D341Med (cell line): ENCODE measurements at places on chromosomes 7 and 10.

DNA sequence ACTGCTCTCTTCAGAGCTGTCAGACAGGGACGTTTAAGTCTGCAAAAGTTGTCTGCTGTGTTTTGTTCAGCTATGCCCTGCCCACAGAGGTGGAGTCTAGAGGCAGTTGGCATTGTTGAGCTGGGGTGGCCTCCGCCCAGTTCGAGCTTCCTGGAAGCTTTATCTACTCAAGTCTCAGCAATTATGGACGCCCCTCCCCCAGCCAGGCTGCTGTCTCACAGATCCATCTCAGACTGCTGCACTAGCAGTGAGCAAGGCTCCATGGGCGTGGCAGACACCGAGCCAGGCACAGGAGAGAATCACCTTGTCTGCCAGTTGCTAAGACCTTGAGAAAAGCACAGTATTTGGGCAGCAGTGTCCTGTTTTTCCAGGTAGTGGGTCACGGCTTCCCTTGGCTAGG is 98.1 kb downstream of the SDHAF3 start:
- no peak for DNase-seq

DNA sequence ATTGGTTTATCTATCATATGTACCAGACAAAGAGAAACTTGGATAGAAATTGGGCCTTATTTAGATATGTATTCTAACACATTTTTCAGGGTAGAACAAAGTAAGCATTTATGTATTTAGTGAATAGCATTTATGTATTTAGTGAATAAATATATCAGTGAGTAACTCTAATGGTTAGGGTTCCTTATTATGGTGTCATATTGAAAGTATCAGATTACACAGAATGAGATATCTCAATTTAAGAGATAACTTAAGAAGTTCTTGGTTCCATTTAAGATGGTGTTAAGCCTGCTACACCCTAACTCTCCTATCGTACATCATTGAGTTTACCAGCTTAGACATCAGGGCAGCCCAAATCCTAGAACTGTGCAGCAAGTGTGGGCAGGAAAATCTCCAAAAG is 35.9 kb upstream of the DMTF1 start:
- no peak for DNase-seq

DNA sequence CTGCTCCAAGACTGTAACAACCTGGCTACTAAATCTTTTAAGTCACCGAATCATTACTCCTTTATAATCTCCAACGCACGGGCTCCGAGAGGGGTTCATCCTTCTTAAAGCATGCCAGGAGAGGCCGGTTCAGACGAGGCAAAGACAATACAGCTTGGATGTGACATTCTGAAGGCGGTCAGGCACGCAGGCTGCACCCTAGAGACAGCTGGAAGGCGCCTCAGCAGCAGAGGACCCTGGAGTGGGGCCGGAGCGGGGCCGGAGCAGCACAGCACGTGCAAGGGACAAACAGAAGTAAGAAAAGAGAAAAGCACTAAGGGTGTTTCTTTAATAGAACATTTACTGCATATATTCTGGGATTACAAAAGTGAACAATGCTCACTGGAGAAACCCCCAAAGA is 97.8 kb upstream of the PPP2R2D start:
- no peak for DNase-seq

- DNase-seq = no peak
Observed at GRCh38 chr7:116582806-116583444, 58.1 kb downstream of the CAV1 start.

DNA sequence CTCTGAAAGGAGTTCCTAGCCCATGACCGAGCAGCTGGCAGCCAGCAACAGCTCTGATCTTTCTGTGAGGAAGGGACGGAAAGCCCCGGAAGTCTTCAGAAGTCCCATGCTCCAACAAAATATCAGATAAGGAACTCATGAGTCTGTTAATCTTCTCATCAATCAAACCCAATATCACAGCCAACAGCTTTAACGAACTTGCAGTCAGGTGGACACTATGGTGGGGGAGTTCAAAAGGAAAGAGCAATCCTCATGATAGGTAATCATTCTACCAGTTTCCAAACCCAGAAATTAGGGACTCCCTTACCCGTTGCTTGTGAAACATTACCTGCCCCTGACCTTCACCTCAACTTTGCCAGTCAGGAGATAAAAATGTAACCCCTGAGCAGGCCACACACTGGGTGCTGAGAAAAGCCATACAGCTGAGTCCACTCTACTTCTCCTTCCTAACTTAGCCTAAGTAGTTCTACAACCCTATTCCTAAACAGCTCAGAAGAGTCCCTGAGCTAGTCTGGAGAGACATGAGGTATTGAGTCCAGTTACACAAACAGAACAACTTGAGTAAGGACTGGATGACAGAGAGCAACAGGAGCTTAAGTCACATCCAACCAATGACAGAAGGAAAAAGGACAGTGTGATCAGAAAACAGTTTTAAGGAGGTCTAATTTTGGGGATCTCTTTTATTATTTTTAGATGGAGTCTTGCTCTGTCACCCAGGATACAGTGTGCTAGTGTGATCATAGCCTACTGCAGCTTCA is 2.2 kb downstream of the NDST2 start:
- no peak for DNase-seq

GRCh38 chr7:87797798-87798403 is 78.3 kb downstream of the SLC25A40 start:
- DNase-seq = peak; percentile 56

DNA sequence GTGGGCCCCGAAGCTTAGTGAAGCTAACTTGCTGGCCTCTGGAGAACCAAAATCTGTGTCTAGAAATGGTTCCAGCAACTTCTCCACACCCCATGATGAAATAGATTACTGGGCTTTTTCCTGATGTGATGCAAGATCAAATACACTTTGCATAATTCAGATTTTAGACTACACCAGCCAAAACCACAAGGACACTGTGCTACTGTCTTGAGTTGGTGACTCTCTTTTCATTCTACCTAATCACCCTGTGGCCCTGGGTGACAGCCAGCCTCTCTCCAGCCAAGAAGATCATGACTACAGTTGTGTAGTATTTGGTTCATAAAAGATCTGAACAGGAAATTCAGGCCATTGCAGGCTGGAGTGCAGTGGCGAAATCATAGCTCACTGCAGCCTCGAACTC is 22.2 kb downstream of the AZGP1 start:
- DNase-seq = no peak

DNA sequence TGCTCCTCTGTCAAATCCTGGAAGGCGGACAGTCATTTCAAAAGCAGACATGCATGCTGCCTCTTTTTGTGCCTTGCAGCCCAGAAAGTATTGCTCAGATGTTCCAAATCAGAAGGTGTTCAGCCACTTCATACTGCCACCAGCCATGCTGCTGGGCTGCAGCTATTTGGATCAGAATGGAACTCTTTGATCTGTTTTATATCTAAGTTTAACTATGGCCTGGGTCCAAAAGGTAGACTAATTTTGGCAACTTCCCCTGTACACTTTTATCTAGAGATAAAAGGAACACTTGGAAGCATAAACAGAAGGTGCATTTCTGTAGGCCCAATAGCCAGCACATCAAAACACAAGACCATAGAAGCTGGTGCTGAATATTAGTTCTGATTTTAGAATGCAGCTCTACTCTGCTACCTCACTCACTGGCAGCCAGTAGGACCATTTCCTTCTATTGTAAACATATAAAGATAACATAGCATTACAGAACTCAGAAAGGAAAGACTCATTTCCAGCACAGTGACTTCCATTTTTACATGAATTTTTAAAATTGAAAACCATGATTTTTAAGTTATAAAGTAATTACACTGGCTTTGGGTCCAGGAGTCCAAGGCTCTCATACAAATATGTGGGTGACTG is 143.1 kb upstream of the CAV2 start:
- DNase-seq = no peak

GRCh38 chr7:108122181-108122580 is 8.0 kb downstream of the LAMB4 start:
- no peak for DNase-seq

- no peak for DNase-seq
Observed at GRCh38 chr10:34985823-34986222, 104.3 kb downstream of the CUL2 start.

- peak; percentile 72 for DNase-seq
Observed at GRCh38 chr10:72254813-72255568, 18.7 kb upstream of the DDIT4 start.

DNA sequence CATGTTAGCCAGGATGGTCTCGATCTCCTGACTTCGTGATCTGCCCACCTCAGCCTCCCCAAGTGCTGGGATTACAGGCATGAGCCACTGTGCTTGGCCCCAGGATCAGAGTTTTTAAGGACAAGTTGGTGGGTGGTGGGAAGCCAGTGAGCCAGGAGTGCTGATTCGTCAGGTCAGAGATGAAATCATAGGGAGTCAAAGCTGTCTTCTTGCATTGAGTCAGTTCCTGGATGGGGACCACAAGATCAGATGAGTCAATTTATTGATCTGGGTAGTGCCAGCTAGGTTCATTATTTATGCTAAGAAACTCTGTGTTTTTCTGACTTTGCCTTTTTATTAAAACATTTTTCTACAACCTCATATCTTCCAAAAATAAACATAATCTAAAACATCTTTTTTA is 423.8 kb downstream of the ARL4A start:
- DNase-seq = no peak

GRCh38 chr7:120030876-120031275 is 242.1 kb upstream of the KCND2 start:
- DNase-seq = no peak

GRCh38 chr10:132532749-132533560 is 4.6 kb upstream of the INPP5A start:
- DNase-seq = no peak

- DNase-seq = no peak
Observed at GRCh38 chr10:64873088-64873487, 1351.9 kb downstream of the REEP3 start.

DNA sequence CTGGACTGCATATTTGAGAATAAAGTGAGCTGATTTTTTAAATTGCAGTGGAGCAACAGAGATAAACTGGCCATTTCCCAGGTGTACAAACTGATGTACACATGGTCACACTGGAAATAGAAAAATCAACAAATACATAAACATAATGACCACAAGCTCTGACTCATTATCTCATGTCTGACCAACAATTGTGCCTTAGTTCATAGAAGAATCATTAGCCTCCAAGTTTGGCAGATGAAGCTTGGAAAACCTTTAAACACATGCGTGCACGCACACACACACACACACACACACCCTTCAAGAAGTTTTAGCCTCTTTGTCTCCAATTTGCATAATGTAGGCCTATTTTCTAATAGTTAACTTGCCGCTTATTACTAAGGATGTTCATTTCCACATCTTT is 308.9 kb upstream of the POM121L12 start:
- no peak for DNase-seq

DNA sequence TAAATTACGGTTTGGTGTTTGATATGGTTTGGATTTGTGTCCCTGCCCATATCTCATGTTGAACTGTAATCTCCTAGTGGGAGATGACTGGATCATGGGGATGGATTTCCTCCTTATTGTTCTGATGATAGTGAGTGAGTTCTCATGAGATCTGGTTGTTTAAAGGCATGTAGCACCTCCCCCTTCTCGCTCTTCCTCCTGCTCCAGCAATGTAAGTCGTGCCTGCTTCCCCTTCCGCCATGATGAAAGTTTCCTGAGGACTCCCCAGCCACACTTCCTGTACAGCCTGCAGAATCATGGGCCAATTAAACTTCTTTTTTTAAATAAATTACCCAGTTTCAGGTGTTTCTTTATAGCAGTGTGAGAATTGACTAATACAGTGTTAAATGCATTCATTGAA is 116.6 kb downstream of the DOCK4 start:
- no peak for DNase-seq

GRCh38 chr10:30364345-30365268 is 15.5 kb upstream of the MTPAP start:
- no peak for DNase-seq

DNA sequence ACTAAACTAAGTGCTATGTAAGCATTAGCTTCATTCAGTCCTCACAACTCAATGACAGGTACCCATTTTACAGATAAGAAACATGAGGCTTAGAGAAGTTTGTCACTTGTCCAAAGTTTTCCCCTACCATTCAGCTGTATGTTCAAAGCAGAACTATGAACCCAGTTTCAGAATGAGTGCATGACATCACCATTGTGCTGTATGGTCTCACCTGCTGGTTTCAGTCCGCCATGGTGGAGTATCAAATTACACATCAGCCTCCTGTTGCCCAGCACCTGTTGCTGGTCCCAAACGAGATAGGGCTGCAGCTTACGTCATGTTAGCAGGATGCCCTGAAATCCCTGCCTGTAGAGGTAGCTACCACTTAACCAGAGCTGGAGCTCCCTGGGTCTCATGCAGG is 95.0 kb downstream of the DYNC1I1 start:
- DNase-seq = no peak

- DNase-seq = no peak
Observed at GRCh38 chr10:132232023-132232951, 45.5 kb downstream of the DPYSL4 start.

- DNase-seq = no peak
Observed at GRCh38 chr7:150936018-150936417, 42.1 kb downstream of the KCNH2 start.

DNA sequence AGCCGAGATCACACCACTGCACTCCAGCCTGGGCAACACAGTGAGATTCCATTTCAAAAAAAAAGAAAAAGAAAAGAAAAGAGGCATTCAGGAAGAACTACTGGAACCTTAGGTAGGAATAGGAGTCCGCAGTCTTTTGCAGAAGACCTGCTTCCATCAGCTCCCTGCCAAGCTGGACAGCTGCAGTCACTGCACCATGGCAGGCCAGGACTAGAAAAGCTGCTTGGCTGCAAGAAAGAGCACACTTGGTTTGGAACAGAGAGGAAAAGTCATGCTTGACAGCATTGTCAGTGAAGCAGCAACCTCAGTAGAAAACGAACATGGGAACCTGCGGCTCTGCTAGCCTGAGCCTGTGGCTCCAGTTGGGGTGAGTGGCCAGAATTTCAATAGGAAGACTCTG is 104.3 kb downstream of the MARCHF5 start:
- no peak for DNase-seq

DNA sequence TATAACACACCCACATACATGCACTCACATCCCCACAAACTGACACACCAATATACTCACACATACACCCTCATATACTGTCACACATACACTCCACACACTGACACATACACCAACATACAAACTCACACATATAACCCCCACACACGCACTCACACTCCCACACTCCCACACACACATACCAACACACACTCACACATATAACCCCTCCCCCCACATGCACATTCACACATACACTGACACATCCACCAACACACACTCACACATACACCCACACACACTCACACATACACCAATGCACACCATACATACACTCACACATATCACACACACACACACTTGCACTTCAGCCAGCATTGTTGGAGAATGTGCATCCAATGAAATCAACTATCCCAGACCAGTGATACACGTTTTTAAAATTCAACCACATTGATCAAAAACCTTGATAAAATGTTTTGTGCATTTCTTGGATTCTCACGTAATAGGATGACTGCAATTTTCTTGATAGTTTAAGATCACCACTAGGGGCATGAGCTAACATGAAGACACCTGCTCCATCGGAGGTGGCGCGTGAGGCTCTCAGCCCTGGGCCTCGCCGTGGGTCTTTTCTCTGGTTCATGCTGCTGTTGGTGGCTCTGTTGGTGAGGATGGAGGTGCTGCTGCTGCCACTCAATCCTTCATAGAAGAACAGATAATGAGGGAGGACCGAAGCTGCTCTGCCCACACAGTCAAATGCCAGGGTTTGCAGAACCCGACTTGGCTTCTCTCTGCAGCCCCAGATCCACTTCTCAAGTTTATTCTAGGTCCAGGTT is 32.1 kb upstream of the CHST15 start:
- no peak for DNase-seq
